ENCODE measurements at places on chromosomes 6 and 20.

GRCh38 chr6:48429021-48429420 lies 318.0 kb upstream of the PTCHD4 start:
- DNase-seq = no peak

GRCh38 chr6:112773187-112773586 lies 426.1 kb downstream of the RFPL4B start:
- no peak for DNase-seq

DNA sequence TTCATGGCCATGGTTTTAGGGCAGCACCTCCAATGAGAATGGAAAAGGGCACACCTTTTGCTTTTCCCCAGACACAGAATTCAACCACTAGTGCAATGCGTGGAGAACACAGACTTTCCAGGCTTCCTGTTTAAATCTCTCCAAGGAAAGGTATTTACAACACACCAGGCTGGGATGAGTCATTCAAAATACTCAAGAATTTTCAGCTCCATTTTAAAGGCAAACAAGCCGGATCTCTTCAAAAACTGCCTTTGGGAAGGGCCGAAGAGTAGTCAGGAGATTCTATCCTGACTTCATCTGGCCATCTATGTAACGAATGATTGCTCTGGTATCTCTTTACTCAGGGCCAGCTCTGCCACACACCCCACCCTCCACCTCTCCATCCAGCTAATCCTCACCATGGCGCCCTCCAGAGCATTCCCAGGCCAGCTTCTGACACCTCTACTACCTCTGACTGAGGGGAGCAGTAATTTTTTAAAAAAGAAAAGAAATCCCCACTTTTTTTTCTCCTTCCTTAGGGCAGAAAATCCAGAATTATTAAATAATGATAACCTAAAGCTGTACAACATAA lies 254.6 kb downstream of the LY86 start:
- DNase-seq = no peak

GRCh38 chr6:112029045-112029822 lies 24.7 kb upstream of the CCN6 start:
- no peak for DNase-seq

DNA sequence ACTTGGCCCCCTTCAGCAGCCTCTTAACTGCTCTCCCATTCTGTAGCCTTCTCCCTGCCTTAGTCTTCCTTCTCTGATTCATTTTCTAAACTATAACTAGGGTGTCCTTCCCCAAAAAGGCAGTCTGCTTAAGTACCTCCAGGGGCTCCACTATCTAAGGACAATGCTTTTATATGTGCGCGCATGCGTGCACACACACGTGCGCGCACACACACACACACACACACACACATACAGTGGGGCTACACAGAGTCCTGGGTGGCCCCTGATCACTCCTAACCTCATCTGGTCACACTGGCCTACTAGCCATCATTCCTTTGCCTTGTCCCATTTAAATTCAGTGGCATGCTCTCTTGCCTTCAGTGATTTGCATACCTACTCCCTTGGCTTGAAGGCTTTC lies 654.3 kb upstream of the CHD6 start:
- no peak for DNase-seq

GRCh38 chr20:62804021-62804626 lies 511 bp upstream of the OGFR start:
- no peak for DNase-seq

GRCh38 chr6:7684076-7684475 lies 41.8 kb upstream of the BMP6 start:
- no peak for DNase-seq

GRCh38 chr6:150651808-150652470 lies 52.3 kb downstream of the PLEKHG1 start:
- DNase-seq = no peak

DNA sequence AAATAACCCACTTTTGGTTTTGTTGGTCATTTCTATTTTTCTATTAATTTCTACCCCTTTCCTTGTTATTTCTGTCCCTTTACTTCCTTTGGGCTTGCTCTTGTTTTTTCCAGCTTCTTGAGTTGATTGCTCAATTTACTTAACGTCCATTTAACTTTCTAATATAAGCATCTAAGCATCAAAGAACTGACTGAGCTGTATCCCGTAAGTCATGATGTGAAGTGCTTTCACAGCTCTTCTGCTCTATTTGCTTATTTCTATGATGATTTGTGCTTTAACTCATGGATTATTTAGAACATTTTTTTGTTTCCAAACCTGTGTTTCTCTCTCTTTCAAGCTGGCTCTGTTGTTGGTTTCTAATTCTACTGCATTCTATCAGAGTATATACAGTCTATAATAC lies 56.7 kb upstream of the SMIM29 start:
- DNase-seq = no peak

DNA sequence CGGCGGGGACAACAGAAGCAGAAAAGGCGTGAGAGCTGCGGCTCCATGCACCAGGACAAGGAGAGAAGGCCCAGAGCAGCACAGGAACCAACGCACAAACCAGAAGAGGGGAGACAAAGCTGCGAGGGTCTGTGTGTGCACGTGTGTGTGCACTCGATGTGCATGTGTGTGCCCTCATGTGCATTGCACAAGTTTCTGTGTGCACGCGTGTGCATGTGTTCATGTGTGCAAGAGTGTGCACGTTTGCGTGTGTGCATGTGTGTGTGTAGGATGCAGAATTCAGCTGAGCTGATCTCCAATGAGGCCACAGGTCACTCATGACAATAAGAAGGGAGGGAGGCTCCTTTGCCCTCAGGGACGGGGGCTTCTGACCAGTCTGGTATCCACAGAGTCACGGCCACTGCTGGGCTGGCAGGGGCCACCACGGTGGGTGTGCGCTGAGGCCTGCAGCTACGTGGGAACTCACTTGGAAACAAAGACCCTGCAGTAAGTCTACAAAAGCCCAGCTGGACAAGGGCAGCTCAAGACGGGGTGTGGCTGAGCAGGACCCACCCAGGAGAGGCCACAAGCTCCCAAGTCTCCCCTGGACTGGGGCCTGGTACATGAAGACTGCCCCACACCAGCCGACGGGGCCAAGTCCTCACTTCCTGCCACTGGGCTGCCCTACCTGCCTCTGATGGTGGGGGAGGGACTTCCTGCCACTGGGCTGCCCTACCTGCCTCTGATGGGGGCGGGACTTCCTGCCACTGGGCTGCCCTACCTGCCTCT lies 48.1 kb upstream of the CHRNA4 start:
- DNase-seq = no peak

DNA sequence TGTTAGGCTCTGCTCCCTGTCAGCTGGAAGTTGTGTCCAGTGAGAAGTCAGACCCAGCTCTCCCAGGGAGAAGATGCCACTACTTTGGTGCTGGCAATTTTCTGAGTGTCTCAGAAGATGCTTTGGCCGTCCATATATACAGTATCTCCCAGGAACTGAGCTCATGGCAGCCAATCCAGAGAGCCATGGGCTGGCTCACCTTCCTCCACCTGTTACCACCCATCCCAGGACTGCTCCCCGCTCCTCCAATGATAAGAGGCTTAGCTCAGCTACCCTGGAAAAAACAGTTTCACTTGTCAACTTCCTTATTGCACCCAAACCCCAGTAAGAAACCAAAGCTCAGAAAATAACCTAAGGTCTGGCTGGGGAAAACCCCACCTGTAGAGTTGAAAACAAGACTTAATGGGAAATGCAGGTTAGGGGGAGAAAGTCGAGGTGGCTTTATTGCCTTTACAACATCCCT lies at the start of gene BNIP5:
TSS of gene BNIP5 (minus strand) at position 110 of the 463 bp plus-strand sequence. CDS start 6,198 bp downstream, outside the sequence.
- no peak for DNase-seq

DNA sequence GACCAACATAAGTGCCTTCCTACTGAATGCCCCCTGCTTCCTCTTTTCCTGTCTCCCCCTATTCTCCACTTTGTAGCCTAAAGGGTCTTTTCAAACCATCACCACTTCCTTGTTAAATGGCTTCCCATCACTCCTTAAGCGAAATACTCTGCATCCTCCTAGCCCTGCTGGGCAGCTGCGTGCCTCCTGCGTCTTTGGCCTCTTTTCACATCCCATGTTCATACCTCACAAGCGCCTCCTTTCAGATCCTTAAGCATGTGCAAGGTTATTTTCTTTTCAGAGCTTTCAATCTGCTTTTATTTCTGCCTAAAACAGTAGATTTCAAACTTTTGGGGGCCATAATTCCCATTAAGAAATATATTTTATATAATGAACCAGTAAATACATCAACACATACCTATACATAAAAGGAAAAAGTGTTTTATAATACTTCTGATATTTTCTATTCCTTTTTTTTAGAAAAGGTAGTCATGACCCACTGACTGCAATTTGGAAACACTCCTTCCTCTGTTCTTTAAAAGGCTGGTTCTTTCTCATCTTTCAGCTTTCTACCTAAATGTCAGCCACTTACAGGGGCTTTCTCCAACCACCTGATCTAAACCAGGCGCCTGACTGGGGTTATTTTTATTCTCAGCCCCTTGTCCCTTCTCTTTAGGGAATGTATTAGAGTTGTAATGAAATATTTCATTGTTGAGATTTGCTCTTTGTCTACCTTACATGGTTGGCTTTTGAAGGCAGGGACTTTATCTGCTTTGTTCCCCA lies 84.1 kb downstream of the PRDM1 start:
- no peak for DNase-seq

GRCh38 chr6:139540276-139540675 lies 165.8 kb upstream of the CITED2 start:
- DNase-seq = no peak

- no peak for DNase-seq
Observed at GRCh38 chr6:104862456-104862855, 2.7 kb upstream of the HACE1 start.

GRCh38 chr20:24894488-24894887 lies 54.6 kb upstream of the CST7 start:
- no peak for DNase-seq

GRCh38 chr6:122790028-122790422 lies 967 bp downstream of the SMPDL3A start:
- no peak for DNase-seq

DNA sequence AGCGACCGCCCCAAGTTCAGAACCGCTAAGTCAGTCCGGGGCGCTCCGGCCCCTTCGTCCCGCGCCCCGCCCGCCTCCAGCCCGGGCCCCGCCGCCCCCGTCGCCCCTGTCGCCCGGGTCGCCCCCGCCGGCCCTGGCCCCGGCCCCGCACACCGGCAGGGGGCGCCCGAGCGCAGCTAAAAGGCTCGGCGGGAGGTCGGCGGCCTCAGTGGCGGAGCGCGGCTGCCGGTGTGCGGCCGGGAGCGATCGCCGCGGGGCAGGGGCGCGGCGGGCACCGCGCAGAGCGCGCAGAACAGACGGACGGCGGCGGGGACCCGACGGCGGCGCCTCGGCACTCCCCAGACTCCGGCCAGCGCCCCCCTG lies at the start of gene FNDC1:
TSS of gene FNDC1 (plus strand) at position 208 of the 363 bp plus-strand sequence. CDS start 197 bp downstream, outside the sequence.
- DNase-seq = no peak

DNA sequence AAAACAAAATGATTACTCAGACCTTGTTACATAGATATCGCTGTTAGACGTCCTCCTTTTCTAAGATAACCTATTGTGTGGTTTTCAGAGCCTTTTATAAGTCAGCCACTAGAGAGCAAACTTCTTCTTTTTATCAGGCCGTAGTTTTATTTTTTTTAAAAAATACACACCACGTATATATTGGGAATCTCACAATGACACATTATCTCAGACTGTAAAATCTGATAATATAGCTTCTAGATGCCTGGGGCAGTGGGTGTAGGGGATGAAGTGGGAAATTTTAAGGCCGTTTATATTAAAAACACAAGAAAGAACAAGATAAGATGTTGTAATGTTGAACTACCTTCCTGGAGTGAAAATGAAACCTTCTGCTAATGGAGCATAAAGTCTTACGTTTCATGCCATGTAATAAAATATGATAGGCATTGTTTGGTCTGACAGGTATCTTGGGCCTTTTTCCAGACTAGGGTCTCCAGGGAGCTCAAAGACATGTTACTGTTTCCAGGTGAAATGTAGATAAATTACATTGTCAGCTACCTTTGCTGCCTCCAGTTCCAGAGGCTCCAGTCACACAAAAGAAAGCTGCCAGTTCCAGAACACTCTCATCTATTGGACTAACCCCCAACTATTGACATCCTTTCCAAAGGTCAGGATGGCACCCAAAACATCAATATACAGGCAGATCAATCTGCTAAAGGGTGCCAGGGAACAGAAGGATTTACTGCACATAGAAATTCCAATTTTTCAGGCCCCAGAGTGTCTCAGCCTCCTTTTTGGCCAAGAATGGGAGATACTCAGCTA lies 130.2 kb upstream of the AKIRIN2 start:
- DNase-seq = no peak

DNA sequence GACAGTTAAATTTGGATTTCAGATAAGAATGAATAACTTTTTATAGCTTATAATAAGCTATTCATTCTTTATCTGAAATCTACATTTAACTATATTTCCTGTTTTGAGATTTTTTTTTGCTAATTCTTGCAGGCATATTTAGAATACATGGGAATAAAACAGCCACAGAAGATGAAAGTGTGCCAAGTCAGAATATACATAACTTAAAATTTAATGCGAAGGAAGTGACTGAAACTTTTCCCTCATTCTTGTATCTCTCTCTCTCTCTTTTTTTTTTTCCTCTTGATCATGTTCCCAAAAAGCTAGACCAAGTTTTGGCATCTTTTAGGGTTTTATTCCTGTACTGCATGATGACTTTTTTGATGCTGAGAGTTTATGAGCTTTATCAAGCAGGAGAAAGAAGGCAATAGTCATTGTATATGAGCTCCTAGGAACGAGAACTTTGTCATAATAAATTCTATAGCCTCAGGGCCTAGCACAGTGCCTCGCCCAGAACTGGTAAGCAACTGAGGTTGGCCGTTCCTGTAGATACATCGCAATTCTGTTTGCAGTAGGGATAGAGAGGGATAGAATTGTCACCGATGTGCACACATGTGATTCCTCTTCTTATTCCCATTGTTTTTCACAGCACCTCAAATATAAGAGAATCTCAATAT lies 205.2 kb downstream of the MYLK4 start:
- DNase-seq = no peak

GRCh38 chr20:41510847-41511450 lies 107.2 kb downstream of the CHD6 start:
- no peak for DNase-seq

GRCh38 chr6:36659271-36659670 lies 19.2 kb upstream of the CDKN1A start:
- DNase-seq = no peak

GRCh38 chr6:114430534-114431124 lies 87.8 kb upstream of the HS3ST5 start:
- DNase-seq = peak; percentile 87

All from NCI-H524 treated with DMSO at 0.1 percent for 48 hours (cell line).